ENCODE measurements at places on chromosomes 1 and 21.

DNA sequence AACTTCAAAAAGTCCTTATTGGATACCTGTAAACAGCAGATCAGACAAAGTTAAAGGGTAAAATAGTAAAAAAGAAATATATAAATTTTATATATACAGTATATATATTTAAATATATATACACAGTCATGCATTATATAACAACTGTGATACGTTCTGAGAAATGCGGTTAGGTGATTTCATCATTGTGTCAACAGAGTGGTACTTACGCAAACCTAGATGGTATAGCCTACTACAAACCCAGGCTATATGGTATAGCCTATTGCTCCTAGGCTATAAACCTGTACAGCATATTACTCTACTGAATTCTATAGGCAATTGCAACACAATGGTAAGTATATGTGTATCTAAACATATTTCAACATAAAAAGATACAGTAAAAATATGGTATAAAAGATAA, 222.7 kb downstream of the NUF2 start:
- DNase-seq = no peak

- DNase-seq = no peak
These were observed at the start of gene EPHA2 for GRCh38 chr1:16155537-16156410. EPHA2 (minus strand) TSS chr1:16156069; CDS start chr1:16155932, 137 bp downstream.

- no peak for DNase-seq
These were observed 5.5 kb downstream of the PGLYRP4 start for GRCh38 chr1:153343040-153343681.

GRCh38 chr1:27011976-27012563, 580 bp downstream of the TENT5B start:
- no peak for DNase-seq

DNA sequence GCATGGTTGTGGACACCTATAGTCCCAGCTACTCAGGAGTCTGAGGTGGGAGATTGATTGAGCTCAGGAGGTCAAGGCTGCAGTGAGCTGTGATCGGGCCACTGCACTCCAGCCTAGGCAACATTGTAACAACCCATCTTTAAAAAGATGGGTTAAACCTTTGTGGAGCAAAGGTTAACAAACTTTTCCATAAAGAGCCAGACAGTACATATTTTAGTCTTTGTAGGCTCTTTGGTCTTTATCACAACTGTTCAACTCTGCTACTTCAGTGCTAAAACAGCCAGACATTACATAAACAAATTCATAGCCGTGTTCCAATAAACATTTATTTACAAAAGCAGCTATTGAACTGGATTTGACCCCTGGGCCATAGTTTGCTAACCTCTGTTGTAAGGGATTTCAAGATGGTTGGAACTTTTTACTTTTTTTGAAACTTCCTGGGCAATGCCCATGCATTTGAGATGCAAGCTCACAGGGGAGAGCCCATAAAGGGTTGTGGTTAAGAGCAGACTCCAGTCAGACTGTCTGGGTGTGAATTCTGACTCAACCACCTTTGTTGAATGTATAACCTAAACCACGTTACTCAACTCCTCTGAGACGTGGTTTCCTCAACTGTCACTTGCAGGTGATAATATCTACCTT, 10.8 kb downstream of the INAVA start:
- peak; percentile 33 for DNase-seq

DNA sequence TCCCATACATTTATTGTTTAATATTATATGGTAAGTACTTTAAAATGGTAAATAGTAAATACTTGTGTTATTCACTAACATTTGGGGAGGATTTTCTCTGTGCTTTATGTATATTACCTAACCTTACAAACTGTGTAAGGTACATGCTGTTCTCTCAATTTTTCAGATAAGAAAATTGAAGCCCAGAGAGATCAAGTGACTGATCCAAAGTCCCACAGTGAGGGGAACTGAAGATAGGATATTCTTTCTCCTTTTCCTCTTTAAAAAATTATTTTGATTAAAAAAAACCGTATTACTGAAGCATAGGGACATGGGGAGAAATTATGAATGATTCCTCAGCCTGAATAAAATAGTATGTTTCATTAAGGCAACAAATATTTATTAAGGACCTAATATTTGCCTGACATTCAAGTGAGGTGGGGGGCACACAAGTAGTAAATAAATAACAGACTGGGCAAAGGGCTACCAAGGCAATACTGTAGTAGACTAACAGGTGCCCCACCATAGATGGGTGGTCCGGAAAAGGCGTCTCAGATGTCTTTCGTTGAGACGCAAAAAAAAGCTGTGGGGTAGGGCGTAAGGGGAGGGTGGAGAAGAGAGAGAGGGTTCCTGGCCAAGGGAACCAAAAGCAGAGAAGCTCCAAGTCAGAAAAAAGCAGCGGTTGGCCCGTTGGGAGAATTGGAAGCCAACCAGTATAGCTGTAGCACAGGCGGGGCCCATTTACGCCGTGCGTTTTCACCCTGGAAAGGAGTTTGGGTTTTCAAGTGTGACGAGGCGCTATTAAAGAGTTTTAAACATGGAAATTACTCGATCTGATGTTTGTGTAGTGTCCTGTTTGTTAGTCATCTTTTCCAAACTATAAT, 944 bp upstream of the AGO3 start:
- peak; percentile 90 for DNase-seq

DNA sequence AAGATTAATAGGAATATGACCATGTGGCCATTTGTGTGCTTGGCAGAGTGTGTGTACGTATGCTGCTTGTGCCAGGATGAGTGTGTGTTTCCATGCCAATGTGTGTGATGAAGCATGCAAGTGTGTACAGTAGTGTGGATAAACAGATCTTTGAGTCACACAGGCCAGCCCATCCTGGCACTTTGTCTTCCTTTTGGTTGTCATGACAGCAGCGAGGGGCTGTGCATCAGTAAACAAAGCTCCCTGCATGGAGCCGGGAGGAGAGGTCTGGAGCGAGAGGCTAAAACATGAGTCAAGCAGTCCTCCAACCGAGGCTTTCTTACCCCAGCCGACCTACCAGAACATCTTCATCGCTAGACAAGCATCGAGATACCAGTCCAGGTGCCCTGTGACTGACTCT, 221.2 kb downstream of the CACNA1E start:
- DNase-seq = no peak

DNA sequence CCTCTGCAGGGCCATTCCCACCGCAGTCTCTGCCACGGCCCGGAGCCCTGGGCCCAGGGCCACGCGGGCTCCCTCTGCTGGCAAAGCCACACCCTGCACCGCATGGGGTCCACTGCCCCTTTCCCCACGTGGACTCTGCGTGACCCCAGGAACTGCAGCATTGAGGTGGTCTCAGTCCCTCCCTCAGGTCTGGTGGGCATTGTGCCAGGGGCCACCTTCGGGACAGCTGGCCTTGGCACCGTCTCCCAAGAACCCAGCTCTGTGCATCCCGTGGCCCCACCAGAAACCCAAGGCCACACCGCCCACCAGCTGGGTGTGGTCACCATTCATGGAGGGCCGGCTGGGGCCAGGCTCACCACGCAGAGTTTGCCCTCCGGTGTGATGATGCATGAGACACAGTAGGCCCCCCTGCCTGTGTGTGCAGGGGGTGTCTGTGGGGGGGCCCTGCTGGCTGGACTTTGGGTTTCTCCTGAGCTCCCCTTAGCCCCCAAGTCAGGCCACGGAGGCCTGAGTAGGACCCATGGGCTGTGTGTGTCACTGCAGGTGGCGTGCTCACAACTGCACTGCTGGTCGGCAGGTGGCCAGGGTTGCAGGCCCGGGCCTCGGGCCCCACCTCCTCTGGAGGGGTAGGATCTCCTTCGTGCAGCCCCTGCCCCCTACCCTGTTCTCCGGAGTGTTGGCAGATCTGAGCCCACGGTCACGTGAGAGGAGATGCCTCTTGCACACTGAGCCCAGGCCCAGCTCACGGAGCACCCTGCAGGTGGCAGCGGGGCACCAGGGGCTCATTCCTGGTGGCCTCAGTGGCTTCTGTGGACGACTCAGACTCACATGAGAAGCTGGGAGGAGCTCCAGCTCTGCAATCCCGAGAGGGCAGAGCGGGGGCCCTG, 5.8 kb downstream of the VWA1 start:
- DNase-seq = peak; percentile 74

- no peak for DNase-seq
These were observed 967.8 kb upstream of the NCAM2 start for GRCh38 chr21:20030390-20030789.

DNA sequence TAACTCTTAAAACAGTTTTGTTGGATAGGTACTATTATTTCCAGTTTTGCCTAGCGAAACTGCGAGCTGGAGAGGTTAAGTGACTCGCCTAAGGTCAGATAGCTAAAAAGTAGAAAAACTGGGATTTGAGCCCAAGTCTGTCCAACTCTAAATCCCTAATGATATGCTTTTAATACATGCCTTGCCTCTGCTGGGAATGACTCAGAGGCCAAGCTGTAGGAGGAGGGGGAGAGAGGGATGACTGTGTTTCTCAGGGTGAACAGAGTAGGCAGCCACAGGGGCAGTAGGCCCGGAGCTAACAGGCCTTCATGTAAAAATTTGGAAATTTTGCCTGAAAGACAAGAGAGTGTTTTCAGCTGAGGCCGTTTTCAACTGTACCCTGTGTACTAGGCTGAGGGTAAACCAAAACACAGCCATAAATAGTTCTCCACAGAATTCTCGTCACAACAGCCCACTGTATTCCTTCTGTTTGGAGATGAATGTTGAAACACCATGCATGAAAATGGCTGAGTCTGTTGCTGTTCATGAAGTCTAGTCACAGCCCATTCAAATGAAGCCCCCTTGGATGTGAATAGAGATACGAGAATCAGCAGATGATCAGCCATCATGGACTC, 107.5 kb upstream of the HOOK1 start:
- DNase-seq = no peak

Data from hematopoietic multipotent progenitor cell treated with erythropoietin and hydrocortisone succinate and interleukin-3 and kit ligand, for 4 days (in vitro differentiated cells).